Stomach (tissue), 19 donors: ENCODE measurements at places on chromosomes 3 and 15.
A peak's percentile ranks its signal among the peaks of the same experiment; 100 is the strongest.

DNA sequence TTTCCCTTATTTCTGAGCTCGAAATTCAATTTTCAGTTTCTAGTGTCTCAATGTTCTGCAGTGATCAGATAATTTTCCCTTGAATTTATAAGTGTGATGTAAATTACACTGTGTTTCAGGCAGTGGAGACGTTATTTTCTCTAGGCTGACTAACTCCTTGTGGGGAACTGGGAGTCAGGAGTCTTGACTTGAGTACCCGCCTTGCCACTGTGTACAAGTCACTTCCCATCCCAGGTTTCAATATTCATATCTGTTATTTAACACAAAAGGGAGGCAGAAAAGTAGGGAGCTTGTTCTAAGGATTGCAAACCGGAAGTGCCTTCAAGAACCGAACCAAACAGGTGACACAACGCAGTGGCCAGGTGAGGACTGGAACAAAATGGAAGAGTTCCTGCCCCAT, 196.5 kb downstream of the MEX3B start:
- H3K4me3 ChIP-seq = no peak overlapping the region
- no peaks in the 10 kb centered on the region for H3K4me1 ChIP-seq
- H3K27ac ChIP-seq = no peak overlapping the region
- H3K36me3 ChIP-seq = no peaks in the 10 kb centered on the region
- no peak for DNase-seq
- peaks cover 7% of the 10 kb centered on the region for H3K27me3 ChIP-seq

DNA sequence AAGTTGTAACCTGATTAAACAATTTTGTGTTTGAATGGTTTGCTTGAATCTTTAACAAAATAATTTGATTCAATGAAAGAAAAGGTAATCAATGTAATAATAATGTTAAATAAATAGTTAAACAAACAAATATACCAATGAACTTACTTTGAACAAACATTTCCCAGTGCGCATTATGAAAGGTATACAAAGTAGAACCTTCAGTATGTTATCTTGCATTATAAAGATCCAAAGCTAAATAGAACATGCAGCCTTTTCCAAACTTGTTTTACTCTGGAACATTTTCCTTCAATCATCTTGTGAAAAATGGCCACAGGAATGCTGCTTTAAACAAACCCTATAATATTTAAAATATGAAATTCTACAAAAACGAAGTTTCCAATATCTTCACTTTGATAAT, 620.0 kb downstream of the NAALADL2 start:
- H3K27me3 ChIP-seq = no peaks in the 10 kb centered on the region
- no peaks in the 10 kb centered on the region for H3K4me1 ChIP-seq
- no peak for DNase-seq
- H3K27ac ChIP-seq = no peak overlapping the region
- H3K4me3 ChIP-seq = no peak overlapping the region

- no peak for DNase-seq
- no peaks in the 10 kb centered on the region for H3K36me3 ChIP-seq
- no peak overlapping the region for H3K27ac ChIP-seq
Observed at GRCh38 chr15:66955871-66956585, 109.4 kb upstream of the SMAD3 start.

DNA sequence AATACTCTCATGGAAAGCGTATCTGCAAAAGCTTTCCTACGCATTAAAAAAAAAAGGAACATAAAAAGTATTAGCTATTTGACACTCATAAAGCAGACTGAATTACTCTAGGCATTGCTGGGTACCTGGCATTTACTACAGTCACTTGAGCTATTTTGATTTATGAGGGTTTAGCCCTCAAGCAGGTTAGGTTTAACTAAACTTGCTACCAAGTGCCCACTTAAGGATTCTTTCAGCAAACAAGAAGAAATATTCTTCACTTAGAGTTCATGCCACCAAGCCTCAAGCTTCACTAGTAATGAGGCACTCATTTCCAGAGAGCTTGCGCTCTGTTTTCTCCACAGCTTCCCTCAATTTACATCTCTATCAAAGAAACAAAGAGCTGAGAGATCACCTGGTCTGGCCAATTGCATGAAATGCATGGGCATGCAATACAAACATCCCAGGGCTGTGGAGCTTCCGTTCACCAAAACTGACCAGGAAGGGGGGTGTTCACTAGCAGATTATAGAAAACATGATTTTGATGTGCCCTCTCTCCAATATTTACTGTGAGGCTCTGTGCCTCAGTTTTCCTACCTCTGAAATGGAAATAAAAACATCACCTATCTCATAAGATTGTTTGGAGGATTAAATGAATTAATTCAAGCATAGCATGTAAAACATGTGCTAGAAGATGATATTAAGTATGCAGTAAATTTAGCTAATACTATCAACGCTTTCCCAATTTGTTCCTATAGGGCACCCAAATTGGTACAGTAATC, 217.3 kb downstream of the RORA start:
- H3K27ac ChIP-seq = no peak overlapping the region
- no peaks in the 10 kb centered on the region for H3K4me1 ChIP-seq
- no peaks in the 10 kb centered on the region for H3K36me3 ChIP-seq
- H3K4me3 ChIP-seq = no peak overlapping the region

- no peaks in the 10 kb centered on the region for H3K36me3 ChIP-seq
- H3K4me1 ChIP-seq = peaks cover 37% of the 10 kb centered on the region
- H3K27ac ChIP-seq = peak overlapping the region; percentile 91
- H3K4me3 ChIP-seq = peak overlapping the region; percentile 49
- DNase-seq = no peak
Observed at GRCh38 chr3:71129611-71130431, 453.7 kb downstream of the FOXP1 start.

DNA sequence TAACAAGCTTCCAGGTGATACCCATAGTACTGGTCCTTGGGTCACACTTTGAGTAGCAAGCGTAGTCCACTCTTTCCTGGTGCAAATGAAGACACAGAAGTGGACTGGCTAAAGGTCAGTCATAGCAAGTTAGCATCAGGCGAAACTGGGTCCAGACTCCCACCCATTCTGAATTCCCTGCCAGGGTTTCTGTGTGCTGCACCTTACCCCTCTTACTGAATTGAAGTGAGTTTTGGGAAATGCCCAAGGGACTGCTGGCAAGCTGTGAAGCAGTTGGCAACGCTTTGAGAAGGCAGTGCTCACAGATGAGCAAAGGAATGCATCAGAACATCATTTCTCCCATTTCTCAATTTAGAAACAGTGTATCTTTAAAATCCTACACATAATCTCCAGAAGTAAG, 1.8 kb upstream of the LSG1 start:
- H3K27me3 ChIP-seq = no peaks in the 10 kb centered on the region
- H3K4me1 ChIP-seq = peaks cover 14% of the 10 kb centered on the region
- DNase-seq = no peak
- peaks cover 13% of the 10 kb centered on the region for H3K36me3 ChIP-seq

GRCh38 chr3:458653-459310, 262.2 kb downstream of the CHL1 start:
- no peaks in the 10 kb centered on the region for H3K4me1 ChIP-seq
- no peak for DNase-seq
- no peak overlapping the region for H3K4me3 ChIP-seq
- no peaks in the 10 kb centered on the region for H3K36me3 ChIP-seq

DNA sequence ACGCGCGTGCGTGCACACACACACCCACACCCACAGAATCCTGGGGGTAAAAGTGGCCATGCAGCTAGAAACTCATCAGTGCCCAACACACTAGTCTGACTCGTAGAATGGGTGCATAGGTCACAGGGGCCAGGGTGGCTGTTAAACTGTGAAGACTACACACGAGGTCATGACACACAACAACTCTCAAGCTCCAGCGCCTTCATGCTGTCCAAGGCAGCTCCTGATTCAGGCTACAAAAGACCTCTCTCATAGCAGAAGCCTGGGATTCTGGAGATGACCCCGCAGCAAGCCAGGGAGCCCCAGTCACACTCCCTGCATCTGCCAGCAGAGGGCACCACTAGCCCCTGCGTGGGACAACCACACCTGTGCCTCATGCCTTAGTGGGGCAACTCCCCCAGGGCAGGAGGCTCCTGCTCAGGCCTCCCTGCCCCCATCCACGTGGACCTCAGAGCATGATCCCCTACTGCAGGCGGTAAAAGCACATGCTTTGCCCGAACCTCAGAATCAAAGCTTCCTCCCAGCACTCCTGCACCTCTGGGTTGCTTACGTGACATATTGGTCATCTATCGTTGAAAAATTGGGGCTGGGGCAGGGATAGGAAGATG, 93.1 kb downstream of the LRIG1 start:
- H3K36me3 ChIP-seq = peaks cover 94% of the 10 kb centered on the region
- DNase-seq = peak; percentile 75
- peak overlapping the region; percentile 38 for H3K27ac ChIP-seq
- H3K4me1 ChIP-seq = peaks cover 53% of the 10 kb centered on the region
- no peak overlapping the region for H3K4me3 ChIP-seq
- H3K27me3 ChIP-seq = no peaks in the 10 kb centered on the region

DNA sequence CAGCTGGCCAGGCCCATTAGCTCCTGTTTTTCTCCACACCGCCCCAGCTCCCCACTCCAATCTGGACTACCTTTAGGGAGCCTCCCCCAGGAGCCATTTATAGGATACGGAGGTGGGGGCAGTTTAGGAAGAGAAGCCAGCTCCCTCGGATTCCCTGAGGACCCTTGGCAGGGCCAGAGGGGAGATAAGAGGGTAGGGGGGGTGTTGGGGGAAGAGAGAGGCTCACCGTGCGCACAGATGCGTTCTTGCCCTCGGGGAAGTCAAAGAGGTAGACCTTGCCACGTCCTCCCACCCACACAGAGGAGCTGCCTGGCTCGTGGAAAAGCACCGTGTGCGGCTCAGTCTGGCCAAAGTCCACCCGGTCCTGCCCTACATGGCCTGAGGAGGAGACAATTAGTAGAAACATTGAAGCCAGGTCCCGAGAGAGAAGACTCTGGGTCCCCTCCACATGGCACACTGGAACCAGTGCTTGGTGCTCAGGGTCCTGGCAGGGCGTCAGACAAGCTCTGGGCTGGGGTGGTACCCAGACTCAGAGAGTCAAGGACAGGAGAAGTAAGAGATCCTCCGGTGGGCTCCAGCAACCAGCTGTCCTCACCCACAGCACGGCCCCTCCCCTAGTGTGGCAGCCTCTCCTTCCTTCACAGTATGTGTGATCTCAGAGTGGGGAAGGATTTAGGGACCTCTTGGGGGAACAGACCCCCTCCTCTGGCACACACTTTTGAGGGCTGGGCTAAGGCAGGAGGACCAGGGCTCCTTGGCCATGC, 15.0 kb downstream of the SEMA7A start:
- DNase-seq = no peak
- H3K27ac ChIP-seq = no peak overlapping the region
- H3K4me1 ChIP-seq = peaks cover 21% of the 10 kb centered on the region
- peaks cover 10% of the 10 kb centered on the region for H3K36me3 ChIP-seq
- no peaks in the 10 kb centered on the region for H3K27me3 ChIP-seq
- H3K4me3 ChIP-seq = no peak overlapping the region

DNA sequence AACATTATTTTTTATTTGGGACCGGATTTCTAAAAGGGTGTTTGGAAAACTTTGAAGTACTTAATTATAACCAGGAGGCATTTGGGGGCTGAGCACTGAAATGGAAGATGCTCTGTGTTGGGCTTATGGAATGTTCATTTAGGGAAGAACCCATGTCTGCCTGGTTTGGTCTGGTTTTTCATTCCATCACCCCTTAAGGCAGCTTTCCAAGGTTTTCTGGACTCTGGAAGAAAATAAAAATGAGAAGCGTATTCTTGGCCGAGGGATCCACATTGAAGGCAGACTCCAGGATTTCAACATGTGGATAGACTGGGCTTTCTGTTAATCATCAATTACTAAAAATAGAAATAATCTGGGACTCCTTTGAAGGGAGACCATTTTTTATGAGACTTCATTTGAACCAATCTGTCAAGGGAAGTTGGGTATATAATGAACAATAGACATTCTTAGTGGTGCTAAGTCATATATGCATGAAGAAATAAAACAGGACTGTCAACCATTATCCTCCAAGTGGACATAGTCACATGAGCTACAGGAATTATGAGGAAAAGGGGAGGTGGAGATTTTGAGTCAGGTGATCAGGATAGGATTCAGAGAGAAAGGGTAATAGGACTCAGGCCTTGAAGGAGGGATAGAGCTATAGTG, 270.5 kb upstream of the ADAMTS9 start:
- peaks cover 11% of the 10 kb centered on the region for H3K4me1 ChIP-seq
- no peak overlapping the region for H3K27ac ChIP-seq
- no peaks in the 10 kb centered on the region for H3K27me3 ChIP-seq
- peak; percentile 69 for DNase-seq
- H3K4me3 ChIP-seq = no peak overlapping the region

GRCh38 chr3:53258600-53259426, 3.0 kb upstream of the TKT start:
- H3K4me3 ChIP-seq = no peak overlapping the region
- H3K36me3 ChIP-seq = no peaks in the 10 kb centered on the region
- no peaks in the 10 kb centered on the region for H3K27me3 ChIP-seq
- DNase-seq = no peak
- H3K27ac ChIP-seq = no peak overlapping the region
- H3K4me1 ChIP-seq = peaks cover 19% of the 10 kb centered on the region

GRCh38 chr3:153431076-153431475, 269.1 kb downstream of the RAP2B start:
- no peaks in the 10 kb centered on the region for H3K36me3 ChIP-seq
- no peaks in the 10 kb centered on the region for H3K4me1 ChIP-seq
- H3K27ac ChIP-seq = no peak overlapping the region
- no peak overlapping the region for H3K4me3 ChIP-seq
- no peak for DNase-seq

- H3K27ac ChIP-seq = no peak overlapping the region
- H3K27me3 ChIP-seq = no peaks in the 10 kb centered on the region
- DNase-seq = no peak
- no peaks in the 10 kb centered on the region for H3K36me3 ChIP-seq
- H3K4me3 ChIP-seq = no peak overlapping the region
Observed at GRCh38 chr3:102972350-102972749, 537.5 kb downstream of the ZPLD1 start.
